Breast epithelium (tissue), 4 donors: ENCODE measurements at places on chromosomes 2 and 18. TPM values are rescaled to one million over a fixed set of nuclear protein-coding genes. Genes with fewer than 3 reads are reported as not detected.

- DNase-seq = no peak
These were observed 132.5 kb upstream of the ID2 start for GRCh38 chr2:8549273-8549922.

GRCh38 chr2:6864923-6865345, 773 bp downstream of the CMPK2 start:
- no peak for DNase-seq

DNA sequence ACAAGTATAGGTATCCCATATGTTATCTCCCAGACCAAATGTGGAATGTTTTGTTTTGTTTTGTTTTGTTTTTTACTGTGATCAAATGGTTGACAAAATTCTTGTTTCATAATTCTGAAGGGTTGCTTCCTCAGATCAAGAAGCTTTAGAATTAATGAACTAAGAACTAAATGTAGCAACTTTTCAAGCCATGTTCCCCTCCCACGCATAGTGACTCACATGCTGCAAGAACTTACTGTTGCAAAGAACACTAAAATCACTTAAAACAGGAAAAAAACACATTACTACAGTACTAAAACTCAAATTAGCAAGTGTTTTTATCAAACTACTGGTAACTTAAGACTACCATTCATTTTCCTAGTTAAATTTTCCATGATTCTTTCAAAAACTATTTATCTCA, 30.6 kb downstream of the HNRNPLL start:
- DNase-seq = no peak

DNA sequence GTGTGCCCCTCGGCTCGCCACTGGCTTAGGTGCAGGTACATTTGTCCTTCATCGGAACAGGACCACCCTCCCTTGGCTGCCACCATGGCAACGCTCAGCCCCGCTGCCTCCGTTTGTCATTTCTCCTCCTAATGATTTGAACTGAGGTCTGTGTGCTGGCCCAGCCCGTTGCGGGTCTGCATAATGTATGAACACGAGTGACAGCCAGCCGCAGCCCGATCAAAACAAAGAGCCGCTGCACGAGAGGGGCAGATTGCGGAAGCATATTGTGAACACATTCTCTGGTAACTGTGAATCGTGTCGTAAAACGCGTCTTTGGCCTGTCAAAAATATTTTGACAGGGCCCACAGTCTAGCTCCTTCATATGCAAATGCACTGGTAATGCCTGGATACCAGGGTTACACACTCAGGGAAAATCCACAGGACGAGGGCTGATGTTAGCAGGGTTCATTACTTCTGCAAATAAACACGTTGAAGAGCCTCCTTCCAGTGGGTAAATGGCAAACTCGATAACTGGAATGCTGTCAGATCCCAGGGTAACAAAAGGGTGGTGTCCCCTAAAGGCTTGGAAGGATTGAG, 137.0 kb downstream of the AGAP1 start:
- DNase-seq = no peak

MAL gene
- total RNA-seq = 0.32 TPM

DNA sequence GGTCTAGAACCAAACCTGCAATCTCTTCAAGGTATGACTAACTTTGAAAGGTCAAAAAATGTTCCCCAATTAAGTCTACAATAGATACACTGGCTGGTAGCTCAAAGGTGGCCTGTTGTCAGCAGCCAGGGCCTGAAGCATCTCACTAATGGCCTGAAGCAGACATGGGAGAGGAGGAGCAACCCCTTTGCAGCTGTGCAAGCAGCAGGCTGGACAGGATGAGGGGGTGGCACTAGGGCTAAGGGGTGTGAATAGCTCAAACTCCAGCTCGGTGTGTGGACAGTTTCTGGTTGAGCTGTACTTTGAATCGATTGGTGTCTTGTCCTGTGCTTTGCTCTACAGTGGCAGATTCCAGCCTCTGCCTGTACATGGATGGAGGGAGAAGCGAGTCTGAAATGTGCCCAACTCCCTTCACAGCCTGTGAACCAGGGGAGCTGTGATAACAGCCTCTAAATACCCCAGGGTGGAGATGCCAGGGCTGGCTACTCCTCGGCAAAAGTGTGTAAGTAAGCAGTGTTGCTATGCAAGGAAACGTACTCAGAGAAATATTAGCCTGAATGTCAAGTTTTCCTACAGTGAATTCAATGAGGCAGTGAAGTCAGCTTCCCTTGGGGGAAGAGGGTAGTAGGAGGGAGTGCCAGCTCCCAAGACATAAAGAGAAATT, 34.7 kb upstream of the DTNB start:
- no peak for DNase-seq

- DNase-seq = no peak
These were observed 117.2 kb downstream of the CERS6 start for GRCh38 chr2:168573128-168573903.

RESP18 gene
- not detected for total RNA-seq

DNA sequence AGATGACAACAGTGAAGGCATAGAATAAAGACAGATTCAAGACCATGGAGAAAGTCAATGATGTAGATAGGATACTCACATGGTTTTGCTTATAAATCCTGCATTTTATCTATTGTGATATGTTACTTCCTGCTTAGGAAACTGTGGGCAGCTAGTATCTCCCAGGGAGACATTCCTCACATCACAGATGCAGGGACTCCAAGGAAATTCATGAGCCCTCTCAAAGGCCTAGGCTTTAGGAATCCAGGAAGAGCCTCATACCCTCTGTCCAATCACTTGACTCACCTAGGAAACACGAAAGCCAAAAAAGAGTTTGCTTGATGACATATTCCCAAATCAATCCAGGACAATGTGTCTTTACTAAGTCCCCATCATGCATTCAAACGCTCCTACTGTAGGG, 247.8 kb upstream of the KLHL29 start:
- no peak for DNase-seq

GRCh38 chr2:221753401-221753800, 181.3 kb upstream of the EPHA4 start:
- no peak for DNase-seq

GRCh38 chr18:75783566-75784281, 356.2 kb upstream of the SMIM21 start:
- DNase-seq = no peak

- DNase-seq = peak; percentile 80
These were observed at the start of gene TMEM17 for GRCh38 chr2:62505750-62506420. TSS of gene TMEM17 (minus strand) at chr2:62506195. CDS start at chr2:62506129, 66 bp downstream.

DNA sequence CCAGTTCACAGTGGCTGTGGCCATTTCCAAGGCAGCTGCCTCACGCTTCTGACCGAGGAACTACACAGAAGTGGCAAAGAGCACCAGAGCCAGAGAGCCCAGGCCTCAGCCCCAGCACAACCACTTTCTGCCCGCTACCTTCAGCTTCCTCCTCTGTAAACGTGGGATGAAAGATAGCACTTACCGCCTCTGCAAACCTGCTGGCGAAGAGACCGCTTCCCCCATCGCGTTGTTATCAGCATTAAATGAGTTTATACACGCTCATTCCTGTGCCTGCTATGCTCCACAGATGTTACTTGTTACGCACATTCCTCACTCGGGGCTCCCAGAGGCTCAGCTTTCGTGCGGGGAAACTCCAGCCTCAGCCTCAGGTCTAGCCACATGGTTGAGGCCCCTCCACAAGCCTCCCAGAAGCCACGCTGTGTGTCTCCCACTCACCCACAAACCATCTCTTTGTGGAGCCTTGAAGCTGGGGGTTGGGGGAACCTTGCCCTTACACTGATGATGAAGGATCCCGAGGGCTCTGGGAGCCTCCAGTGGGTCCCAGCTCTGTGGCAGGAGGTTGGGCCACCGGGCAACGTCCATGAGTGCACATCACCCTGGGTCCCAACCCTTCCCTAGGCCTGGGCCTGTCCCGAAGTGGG, 63.3 kb upstream of the SMAD7 start:
- DNase-seq = no peak

GRCh38 chr18:71336576-71337210, 1047.8 kb downstream of the SOCS6 start:
- no peak for DNase-seq

- no peak for DNase-seq
These were observed 286.2 kb upstream of the EPC2 start for GRCh38 chr2:148358375-148358774.

- no peak for DNase-seq
These were observed 4.8 kb downstream of the UGP2 start for GRCh38 chr2:63846487-63846886.

FBXO41 gene
- 1.6 TPM for total RNA-seq

DNA sequence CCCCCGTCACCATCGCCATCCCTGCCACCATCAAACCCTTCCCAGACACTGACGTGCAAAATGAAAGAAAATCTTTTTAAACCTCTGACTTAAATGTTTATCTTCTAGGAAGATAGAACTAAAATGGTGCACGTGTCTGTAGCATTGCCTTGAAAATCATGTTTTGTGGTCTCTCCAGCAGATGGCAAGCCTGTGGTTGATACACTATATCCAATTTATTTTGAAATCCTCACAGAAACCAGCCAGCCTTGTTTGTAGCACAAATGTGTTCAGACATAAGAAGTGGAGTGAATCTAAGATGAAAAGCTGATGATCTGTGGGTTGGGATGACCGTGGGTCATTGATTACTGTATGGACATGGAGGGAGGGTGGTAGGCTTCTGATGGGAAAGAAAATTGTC, 436.2 kb upstream of the SMIM21 start:
- no peak for DNase-seq

DNA sequence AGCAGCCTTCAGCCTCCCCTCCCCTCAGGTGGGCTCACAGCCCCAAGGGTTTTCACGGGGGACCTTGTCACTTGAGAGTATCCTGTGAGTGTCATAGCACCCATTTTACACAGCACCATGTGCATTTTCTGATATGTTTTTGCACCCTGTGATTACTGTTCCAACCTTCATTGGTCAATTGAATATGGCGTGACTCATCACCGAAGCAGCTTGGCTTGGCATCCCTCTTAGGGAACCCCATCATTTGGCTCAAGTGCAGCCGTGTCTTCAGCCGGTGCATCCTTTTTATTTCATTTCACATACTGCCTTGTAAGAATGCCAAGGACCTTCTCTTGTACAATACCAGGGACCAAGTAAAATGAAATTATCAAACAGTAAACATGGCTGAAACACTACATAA, 57.6 kb downstream of the NPAS2 start:
- no peak for DNase-seq

DNA sequence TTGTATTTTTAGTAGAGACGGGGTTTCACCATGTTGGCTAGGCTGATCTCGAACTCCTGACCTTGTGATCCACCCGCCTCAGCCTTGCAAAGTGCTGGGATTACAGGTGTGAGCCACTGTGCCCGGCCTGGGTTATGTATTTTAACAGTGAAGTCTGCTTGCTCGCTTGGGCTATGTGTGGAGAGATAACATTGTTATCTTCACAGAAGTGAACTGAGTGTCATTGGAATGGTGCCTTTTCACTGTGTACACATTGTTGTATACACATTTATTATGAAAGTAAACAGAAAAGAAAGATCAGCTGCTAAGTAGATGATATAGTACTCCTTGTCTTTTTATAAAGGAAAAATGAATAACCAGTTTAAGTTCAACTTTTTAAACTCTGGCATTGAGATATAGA, 30.4 kb downstream of the RNF138 start:
- no peak for DNase-seq

DNA sequence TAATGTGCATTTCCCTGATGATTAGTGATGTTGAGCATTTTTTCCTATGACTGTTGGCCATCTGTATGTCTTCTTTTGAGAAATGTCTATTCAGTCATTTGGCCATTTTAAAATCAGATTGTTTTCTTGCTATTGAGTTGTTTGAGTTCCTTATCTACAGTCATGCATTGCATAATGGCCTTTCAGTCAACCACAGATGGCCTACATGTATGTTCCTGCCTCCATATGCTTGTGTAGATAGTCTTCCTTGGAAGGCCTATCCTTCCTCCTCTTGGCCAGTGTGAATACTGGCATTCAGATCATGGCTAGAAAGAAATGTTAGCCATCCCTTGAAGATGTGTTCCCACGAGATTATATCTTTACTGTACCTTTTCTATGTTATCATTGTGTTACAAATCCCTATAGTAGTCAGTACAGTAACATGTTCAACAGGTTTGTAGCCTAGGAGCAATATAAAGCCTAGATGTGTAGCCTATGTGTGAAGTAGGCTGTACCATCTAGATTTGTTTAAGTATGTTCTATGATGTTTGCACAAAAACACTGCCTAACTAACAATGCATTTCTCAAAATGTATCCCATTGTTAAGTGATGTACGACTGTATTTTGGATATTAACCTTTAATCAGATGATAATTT, 65.6 kb upstream of the CD302 start:
- no peak for DNase-seq
